Cerebellar nuclear complex (tissue), 1 donor: ENCODE measurements at places on chromosomes 6 and 20.

DNA sequence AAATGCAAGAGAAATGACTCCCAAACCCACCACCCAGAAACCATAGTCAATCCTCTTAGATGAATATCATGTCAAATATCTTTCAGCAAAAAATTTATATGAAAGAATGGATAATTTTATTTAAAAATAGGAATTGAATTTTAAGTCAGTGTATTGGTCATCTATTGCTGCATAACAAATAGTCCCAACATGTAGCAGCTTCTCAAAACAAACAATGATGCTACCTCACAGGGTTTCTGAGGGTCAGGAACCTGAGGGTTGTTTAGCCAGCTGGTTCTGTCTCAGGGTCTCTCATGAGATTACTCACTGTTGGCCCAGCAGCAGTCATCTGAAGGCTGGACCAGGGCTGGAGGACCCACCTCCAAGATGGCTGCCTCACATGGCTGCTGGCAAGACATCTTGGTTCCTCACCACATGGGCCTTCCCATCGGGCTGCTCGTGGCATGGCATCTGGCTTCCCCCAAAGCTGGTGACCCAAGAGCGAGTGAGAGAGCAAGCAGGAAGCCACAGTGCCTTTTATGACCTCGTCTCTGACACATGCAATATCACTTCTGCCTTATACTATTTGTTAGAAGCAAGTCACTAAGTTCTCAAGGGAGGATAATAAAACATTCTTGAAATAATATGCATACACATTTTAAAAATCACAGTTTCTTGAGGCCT is 36.3 kb downstream of the BANF2 start:
- DNase-seq: no peak

GRCh38 chr6:3455147-3455568 is 1.7 kb downstream of the SLC22A23 start:
- DNase-seq: no peak

DNA sequence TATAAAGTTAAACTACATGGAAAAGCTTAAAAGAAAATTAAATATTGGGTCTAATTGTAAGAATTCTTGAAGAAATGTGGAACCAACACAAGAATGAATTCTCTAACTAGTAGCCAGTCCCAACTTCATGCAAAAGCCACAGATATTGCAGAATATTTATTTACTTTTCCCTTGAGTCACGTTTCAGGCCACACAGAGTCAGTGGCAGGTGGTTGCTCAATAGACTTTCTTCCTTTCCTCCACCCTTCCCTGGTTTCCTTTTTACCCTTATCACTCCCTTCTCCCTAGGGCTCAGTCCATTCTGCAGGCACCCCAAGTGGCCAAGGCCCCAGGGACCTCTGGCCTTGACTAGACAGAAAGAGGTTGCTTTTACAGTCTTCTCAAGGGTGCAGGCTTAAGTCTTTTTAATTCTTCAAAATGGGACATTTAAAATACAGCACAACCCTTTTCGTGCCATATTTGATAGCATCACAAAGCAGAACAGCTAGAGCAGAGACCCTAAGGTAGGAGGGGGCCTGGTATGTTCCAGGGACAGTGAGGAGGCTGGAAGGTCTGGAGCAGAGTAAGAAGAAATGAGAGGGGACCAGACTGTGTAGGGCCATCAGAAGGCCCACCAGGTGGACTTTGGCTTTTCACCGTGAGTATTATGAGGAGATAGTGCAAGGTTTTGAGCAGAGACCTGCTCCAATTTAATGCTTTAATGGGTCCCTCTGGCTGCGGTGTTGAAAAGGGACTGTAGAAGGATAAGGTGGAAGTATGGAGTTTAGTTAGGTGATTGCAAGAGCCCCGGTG is 65.0 kb downstream of the HDDC2 start:
- DNase-seq: no peak

GRCh38 chr20:48374991-48375595 is 452.7 kb downstream of the PREX1 start:
- no peak for DNase-seq

- DNase-seq: no peak
These were observed 511 bp downstream of the VARS1 start for GRCh38 chr6:31794866-31795615.

DNA sequence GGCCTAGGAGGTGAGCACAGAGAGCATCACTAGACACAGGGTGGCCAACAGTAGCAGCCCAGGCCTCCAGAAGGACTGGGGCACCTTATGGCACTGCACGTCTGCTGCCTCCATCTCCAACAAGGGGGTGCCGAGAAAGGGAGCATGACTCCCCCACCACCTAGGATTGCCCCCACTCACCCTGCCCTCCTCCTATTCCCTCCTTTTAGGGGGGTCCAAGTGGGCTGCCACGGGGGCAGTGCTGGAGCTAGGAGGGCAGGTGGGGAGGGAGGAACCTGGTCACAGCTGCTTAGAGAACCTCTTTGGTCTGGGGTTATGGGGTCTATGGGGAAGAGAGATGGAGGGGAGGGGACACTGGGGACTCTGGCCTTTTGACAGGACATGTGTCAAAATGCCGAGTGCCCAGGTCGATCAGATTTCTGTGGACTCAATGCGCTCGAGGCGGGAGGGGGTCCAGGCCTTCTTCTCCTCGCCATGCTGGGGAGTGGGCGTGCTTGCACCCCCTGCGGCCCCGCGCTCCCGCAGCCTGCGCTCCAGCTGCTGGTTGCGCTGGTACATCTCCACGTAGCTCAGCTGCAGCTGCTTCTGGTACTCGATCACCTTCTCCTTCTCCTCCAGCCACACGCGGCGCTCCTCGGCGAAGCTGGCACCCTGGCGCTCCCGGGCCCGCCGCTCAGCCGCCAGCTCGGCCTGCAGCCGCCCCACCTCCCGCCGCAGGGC is 4.5 kb upstream of the FASTKD5 start:
- no peak for DNase-seq

DNA sequence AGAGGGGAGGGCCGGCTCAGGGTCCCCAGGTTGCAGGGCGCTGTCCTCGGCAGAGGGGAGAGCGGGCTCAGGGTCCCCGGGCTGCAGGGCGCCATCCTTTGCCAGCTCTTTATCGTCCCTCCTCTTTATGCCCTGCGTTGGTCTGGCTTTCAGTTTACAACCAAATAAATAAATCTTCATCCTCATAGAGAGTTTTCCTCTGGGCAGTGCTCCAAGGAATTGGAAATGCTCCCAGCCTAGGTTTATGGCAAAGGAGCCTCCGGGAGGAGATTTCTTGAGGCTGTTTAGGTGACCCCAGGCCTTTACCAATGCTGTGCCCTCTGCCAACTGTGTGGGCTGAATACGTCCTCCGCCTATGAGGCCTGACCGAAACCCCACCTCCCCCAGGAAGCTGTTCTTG is 60.2 kb downstream of the CHMP4B start:
- DNase-seq: no peak

- no peak for DNase-seq
These were observed 55.6 kb downstream of the ZNF292 start for GRCh38 chr6:87210979-87211378.

GRCh38 chr20:37431786-37432185 is 85.8 kb downstream of the SRC start:
- DNase-seq: no peak

- DNase-seq: no peak
These were observed 595 bp downstream of the FKBPL start for GRCh38 chr6:32129297-32130088.

- DNase-seq: no peak
These were observed 134.2 kb upstream of the IFNGR1 start for GRCh38 chr6:137353346-137353745.

DNA sequence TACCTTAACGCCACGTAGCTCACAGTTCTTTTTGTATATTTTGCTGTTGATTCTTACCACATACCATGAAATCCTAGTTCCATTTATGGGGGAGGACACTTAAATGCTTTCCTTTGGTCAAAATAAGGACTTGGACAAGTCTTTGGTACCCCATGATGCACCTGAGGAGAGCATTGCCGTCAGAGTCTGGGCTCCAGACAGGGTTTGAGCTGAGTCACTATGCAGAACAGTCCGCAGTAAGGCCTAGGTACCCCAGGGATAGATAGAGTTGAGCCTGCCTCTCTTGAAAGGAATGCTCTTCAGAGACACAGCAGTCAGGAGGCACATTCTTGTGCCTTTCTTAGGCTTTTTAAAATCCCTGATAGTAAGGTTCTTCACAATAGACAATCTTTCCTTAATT is 6.0 kb downstream of the PARD6B start:
- DNase-seq: no peak

GRCh38 chr20:1328680-1329330 is at the start of gene SDCBP2:
TSS of gene SDCBP2 (minus strand) at chr20:1329139. CDS start at chr20:1320416, 8,723 bp downstream.
- DNase-seq: no peak

DNA sequence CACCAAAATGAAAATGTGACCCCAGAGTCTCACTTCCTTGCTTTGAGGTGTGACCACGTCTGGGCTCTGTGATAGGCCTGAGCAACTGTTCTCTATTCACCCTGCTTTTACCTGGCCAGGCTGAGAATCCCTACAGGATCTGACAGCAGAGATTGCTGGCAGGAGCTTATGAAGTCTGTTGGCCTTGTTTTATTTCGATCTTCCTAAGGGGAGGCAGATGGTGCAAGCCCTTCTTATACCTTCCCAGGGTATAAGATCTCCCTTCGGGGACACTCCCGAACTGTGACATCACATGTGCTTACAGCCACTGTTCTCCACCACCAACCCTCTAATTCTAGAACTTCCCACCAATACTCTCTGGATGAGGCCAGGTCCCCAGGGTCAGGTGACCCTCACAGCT is 26.8 kb downstream of the MYT1 start:
- no peak for DNase-seq

DNA sequence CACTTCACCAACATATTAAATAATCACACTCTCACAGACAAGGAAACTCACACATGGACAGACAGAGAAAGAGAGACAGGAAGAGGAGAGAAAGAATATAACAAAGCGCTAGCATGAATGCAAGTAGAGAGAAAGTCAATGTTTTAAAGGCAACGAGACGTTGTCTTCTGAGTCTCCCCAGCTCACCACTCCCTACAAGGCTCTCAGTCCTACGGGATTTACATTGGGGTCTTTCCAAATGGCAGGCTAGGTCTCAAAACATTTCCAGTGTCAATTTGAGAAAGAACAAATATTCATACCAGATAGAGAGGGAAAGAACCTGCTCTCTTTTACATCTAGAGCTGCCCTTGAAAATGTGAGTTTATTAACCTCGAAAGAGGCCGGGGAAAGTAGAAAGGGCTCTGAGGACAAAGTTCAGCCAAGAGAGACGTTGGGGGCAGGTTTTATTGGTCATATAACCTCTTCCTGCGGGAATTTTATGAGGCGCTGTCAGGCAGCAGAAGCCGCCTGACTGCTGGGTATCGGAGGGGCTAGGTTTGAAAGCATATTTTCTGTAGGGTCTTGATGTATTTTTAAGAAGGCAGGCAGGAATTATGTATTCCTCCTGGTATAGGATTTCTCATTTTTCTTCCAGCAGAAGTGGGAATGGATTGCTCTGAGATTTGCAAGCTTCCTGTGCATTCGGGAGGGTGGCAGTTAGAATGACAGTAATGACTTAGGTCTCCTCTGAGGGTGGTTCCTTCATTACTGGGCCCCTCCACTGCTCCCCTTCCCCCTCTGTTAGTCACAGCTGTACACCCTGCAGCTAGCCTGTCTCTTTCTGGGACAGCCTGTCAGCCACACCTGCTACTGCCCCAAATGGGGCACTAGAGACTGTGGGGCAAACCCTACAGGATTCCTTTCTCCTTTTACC is 34.4 kb upstream of the KIF16B start:
- DNase-seq: no peak

- DNase-seq: no peak
These were observed 955.6 kb downstream of the TBC1D32 start for GRCh38 chr6:120378582-120379220.

DNA sequence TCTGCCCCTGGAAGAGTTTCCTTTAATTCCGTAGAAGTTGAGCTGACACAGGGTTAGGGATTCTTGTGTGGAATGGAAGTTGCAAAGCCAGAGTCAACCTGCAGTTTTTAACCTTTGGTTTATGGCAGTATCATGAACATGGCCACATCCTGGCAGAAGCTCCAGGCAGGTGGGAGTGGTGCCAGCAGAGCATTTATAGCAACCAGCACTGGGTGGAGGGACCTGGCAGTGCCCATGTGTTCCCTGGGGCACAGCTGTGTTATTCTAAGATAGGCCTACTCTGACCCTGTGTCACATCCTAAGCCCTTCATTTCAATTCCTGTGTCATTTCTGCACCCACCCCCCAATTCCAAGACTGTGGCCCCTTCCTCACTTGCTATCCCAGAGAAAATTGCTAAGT is 26.1 kb upstream of the ZNF831 start:
- no peak for DNase-seq

DNA sequence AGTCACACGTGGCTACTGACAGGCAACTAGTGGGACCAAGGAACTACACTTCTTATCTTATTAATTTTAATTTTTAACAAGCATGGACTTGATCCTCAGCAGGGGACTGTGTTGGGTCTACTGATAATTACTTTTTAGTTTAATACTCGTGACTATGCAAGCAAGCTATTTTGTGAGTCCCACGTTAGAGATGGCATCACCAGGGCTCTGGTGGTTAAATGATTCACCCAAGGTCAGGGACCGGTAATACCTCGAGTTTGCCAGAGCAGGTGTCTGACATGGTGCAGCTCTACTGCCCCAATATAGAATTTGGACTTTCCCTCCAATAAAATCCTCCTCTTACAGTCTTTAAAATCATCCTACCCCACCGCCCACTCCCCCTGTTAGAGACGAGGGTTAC is 98.6 kb upstream of the RIN2 start:
- no peak for DNase-seq

GRCh38 chr20:23193801-23194384 is 107.8 kb upstream of the CD93 start:
- no peak for DNase-seq

DNA sequence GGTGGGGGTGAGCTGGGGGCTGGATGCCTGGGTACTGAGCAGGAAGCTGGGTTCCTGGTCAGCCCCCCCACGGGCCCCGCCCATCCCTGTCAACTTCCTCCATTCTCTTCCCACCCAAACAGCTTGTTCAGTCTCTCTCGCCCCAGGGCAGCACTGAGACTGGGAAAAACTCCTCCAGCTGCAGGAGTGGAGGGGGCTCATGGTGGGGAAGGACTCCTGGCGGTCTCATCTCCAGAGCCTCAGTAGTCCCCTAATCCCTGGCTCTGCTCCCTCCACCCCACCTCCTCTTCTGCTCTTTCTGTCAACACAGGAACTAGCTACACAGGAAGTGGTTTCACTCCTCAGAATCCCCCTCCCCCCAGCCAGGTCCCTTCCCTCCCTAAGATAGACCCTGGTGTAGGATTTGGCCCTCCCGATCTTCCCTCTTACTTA is at the start of gene GPSM3:
TSS of gene GPSM3 (minus strand) at position 36 of the 432 bp plus-strand sequence. CDS start 130 bp downstream, outside the sequence.
- no peak for DNase-seq

GRCh38 chr6:35317483-35318195 is 20.0 kb downstream of the DEF6 start:
- DNase-seq: no peak

DNA sequence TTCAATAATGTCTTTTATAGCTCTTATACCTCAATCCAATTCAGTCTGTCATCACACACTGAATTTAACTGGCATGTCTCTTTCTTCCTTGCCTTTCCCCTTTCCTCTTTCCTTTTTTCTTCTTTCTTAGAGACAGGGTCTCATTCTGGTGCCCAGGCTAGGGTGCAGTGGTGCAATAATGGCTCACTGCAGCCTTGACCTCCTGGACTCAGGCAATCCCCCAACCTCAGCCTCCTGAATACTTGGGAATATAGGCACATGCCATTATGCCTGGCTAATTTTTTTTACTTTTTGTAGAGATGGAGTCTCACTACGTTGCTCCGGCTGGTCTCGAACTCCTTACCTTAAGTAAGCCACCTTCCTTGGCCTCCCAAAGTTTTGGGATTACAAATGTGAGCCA is 65.9 kb downstream of the CBFA2T2 start:
- no peak for DNase-seq
